Stimulated activated CD4-positive, alpha-beta T cell treated with anti-CD3 and anti-CD28 coated beads, TNF-alpha, amount 100 ng/mL, for 24 hours (primary cell): ENCODE measurements at places on chromosomes 3 and 15.

- DNase-seq: no peak
These were observed 109.6 kb upstream of the ABI3BP start for GRCh38 chr3:101102678-101103296.

GRCh38 chr15:26355472-26356074 lies 417.3 kb downstream of the GABRB3 start:
- DNase-seq: no peak

- DNase-seq: no peak
These were observed 455.9 kb downstream of the PDCD6IP start for GRCh38 chr3:34254285-34254684.

DNA sequence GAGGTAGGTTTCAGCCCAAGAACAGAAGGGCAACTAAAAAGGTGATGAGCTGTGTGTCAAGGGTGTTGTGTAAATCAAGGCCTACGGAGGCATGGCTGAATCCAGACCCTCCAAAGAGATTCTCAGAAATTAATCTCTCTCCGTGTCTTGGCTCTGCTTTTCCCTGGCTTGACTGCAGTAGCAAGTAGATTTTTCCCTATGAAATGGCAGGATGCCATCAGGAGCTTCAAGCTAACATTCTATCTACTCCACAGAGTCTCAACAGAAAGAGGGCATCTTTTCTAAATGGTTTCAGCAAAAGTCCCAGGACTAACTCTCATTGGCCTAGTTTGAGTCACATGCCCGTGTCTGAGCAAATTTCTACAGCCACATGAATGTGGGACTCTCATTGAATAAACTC lies 58.3 kb downstream of the LSM3 start:
- DNase-seq: no peak

DNA sequence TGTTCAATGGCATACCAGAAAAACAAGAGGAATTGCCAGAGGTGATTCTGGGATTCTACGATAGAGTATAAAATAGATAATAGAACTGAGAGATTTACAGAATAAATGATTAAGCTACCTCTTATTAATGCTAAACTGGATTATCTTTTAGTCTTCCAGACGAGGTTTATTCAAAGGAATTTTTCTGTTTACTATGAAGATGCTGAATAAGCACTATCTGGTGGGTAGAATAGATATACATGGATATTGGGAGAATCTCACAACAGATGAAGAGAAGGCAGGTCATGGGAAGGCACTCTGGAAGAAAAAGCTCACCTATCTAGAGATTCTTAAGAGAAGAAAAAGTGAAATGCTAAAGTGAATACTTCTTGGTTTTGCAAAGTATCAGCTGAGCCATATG lies 11.2 kb downstream of the CIP2A start:
- no peak for DNase-seq

- no peak for DNase-seq
These were observed 16.5 kb upstream of the VGLL4 start for GRCh38 chr3:11660242-11660641.

DNA sequence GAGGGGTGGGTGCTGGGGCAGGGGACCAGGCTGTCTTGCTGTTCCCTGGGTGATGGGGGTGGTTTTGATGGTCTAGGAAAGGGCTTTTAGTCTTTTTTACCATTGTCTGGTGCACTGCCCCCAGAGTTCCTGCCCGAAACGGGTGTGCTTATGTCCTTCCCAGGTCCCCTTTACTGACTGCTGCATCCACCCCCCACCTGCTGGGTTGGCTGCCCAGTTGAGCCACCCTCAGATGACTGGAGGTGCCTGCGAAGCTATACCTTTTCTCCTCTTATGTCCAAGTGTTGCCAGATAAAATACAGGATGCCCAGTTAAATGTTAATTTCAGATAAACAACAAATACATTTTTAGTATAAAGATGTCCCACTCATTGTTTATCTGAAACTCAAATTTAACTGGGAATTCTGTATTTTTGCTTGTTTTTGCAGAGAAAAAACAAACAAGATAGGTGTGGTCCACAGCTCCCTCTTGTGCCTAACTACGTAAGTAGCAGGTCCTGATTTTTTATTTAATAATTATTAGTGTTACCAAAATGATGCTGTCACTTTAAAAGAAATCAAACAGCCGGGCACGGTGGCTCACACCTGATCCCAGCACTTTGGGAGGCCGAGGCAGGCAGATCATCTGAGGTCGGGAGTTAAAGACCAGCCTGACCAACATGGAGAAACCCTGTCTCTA lies 6.1 kb upstream of the RPP14 start:
- DNase-seq: no peak

DNA sequence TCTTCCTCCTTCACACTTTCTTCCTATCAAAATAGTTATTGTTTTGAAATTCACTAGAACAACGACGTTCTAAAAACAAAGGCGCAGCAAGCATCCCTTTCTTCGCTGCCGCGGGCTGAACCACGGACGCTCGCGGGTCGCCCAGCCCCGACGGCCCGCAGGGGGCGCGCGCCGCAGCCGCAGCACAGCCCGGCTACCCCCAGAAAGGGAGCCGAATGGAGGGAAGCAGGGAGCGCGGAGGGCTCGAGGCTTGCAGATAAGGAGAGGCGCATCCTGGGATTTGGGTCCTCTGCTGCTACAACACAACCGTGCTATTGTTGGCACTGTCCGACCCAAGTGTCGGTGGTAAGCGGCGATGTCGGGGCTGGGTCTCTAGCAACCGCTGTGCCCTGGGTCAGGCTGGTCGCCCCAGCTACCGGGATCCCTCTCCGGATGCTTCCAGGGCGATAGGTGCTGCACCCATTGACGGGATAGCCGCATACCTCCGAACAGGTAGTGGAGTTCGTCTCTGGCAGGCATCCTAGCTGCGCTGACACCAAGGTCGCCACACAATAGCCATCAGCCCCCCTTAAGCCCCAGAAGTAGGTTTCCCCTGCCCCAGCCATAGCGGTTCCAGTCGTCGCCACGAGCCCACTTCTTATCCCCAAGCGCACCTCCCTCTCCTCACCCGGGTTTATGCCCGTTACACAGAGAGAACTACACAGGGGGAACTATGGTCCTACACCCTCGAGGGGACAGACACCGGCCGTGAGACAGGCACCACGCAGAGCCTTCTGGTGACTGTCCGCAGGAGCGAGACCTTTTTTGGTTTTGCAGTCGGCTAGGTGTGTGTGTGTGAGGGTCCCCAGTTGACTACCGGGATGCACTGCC lies 6.0 kb downstream of the ONECUT1 start:
- no peak for DNase-seq

DNA sequence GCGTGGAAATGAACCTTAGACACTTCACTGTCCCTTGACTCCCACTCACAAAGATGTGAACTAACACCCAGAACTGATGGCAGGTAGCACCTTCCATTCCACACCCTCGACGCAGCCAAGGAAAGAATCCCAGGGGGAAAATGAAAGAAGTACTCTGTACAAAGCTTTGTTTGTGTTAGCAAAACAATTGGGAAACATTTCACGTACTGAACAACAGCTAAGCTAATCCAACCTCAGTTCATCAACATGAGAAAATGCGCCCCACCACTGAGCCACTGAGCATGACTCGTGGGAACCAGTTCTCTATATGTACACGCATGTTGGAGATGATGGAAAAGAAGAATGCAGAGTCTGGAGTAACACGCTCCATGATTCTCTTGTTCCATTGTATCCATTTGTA lies 32.0 kb downstream of the CORO2B start:
- DNase-seq: no peak

- DNase-seq: no peak
These were observed 225.6 kb upstream of the SATB1 start for GRCh38 chr3:18650731-18651130.

- DNase-seq: no peak
These were observed 26.0 kb downstream of the RPN1 start for GRCh38 chr3:128624526-128625138.
